ENCODE measurements at places on chromosomes 4 and X. TPM values are rescaled to one million over a fixed set of nuclear protein-coding genes. Genes with fewer than 3 reads are reported as not detected.

The ARHGAP6 gene
- 0.79 TPM for total RNA-seq

The SYTL4 gene
- total RNA-seq, result 7.7 TPM

The HPGDS gene
- 0.32 TPM for total RNA-seq

The MTMR8 gene
- total RNA-seq, result 1.2 TPM

The TEX13D gene
- not detected for total RNA-seq

The SORBS2 gene
- total RNA-seq, result 210 TPM

The SAGE1 gene
- total RNA-seq, result not detected

The FAM47C gene
- total RNA-seq, result not detected

The TMEM255A gene
- 0.52 TPM for total RNA-seq

The GALNT7 gene
- total RNA-seq, result 24.9 TPM

The TGIF2LX gene
- not detected for total RNA-seq

The CPLX1 gene
- 0.55 TPM for total RNA-seq

The GPR82 gene
- not detected for total RNA-seq

The VCX3B gene
- not detected for total RNA-seq

The APOO gene
- total RNA-seq, result 9.2 TPM

The FABP2 gene
- not detected for total RNA-seq

The GPRIN3 gene
- 6.4 TPM for total RNA-seq

The PPP1R3F gene
- 1.7 TPM for total RNA-seq

DNA sequence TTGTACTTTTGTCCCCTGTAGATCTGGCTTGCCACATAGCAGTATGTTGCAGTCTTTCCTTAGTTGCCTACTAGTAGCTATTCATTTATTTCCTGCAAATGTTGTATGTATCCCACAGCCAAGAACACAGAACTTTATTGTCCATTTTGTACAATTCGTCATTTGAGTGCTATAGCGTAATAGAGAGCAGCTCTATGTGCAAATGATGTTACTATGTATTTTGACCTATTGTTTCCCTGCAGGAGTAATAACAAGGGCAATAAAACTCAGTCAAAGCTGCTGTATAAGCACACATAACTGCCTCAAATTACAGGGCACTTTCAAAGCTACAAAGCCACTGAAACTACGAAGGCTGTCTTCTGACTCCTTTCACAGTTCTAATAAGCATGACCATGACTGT lies 48.1 kb downstream of the NRK start:
- no peaks in the 10 kb centered on the region for H3K4me1 ChIP-seq
- H3K36me3 ChIP-seq, result no peaks in the 10 kb centered on the region
- H3K4me3 ChIP-seq, result no peak overlapping the region

GRCh38 chr4:180465364-180465763 lies 1777.8 kb upstream of the TENM3 start:
- no peaks in the 10 kb centered on the region for H3K4me1 ChIP-seq
- no peaks in the 10 kb centered on the region for H3K27me3 ChIP-seq
- H3K4me3 ChIP-seq, result no peak overlapping the region
- no peak for DNase-seq

DNA sequence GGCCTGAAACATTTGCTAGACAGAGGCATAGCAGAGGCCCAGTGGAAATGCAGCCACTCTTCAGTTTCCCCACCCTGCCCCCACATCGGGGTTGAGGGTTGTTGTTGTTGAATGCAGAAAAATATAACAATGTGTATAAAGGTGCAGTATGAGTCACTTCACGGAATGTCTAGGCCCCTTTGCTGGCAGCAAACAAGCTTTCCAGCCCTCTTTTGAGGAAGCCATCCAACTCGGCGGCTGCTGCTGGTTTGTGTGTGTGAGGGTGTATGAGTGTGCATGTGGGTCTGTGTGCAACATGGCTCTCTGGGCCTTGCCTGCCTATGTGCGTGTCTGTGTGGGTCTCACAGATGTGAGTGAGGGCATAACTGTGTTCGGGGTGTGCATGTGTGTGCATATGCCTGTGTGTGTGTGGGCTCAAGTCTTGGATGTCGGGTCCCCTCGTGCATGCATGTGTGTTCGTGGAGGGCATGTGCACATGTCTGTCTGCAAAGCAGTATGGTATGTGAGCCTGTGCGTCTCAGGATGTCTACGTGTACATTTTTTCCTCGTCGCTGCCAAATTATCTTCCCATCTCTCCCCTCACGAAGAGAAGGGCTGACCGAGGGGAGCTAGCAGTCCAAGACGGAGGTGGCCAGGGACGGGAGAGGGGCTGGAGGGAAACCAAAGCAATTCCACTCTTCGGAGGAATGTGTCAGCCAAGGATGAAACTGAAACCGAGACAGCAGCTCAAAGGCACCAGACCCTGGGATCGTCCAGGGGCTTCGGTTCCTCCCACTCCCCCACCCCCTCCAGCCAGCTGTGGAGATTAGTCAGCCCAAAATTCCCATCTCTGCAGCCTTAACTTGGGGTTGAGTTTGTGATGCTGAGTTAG lies 8.4 kb upstream of the ELF4 start:
- H3K27ac ChIP-seq, result no peak overlapping the region
- no peaks in the 10 kb centered on the region for H3K27me3 ChIP-seq
- H3K4me1 ChIP-seq, result no peaks in the 10 kb centered on the region
- H3K4me3 ChIP-seq, result no peak overlapping the region

GRCh38 chr4:185847352-185848097 lies 35.5 kb upstream of the SORBS2 start:
- no peaks in the 10 kb centered on the region for H3K36me3 ChIP-seq
- no peak overlapping the region for H3K27ac ChIP-seq
- no peaks in the 10 kb centered on the region for H3K27me3 ChIP-seq
- no peak overlapping the region for H3K4me3 ChIP-seq
- peaks cover 19% of the 10 kb centered on the region for H3K4me1 ChIP-seq

DNA sequence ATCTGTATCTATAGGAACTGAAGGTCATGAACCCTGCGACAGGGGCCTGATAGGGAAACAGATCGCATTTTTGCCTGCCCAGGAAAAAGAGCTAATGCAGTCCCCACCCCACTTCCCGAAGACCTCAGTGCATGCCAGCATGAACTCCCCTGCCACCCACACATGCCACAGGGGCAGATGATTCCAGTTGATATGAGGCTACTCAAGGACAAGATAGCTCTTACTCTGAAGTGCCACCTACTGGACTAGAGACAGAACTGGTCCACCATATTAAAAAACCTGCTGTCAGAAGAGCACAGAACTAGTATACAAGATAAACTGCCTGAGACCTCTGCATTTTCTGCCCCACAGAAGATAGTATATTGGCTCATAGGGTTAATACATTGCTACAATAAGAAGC lies 68.0 kb downstream of the YIPF7 start:
- H3K36me3 ChIP-seq, result no peaks in the 10 kb centered on the region
- no peak overlapping the region for H3K4me3 ChIP-seq
- H3K4me1 ChIP-seq, result no peaks in the 10 kb centered on the region
- DNase-seq, result no peak
- H3K27ac ChIP-seq, result no peak overlapping the region

- H3K4me3 ChIP-seq, result no peak overlapping the region
- no peak for DNase-seq
- H3K36me3 ChIP-seq, result no peaks in the 10 kb centered on the region
- no peaks in the 10 kb centered on the region for H3K4me1 ChIP-seq
- H3K27me3 ChIP-seq, result no peaks in the 10 kb centered on the region
Measured at GRCh38 chrX:106246511-106246910, 78.4 kb downstream of the PWWP3B start.

- H3K4me1 ChIP-seq, result peaks cover 5% of the 10 kb centered on the region
- H3K4me3 ChIP-seq, result no peak overlapping the region
- DNase-seq, result no peak
- H3K27ac ChIP-seq, result no peak overlapping the region
- no peaks in the 10 kb centered on the region for H3K27me3 ChIP-seq
- H3K36me3 ChIP-seq, result no peaks in the 10 kb centered on the region
Measured at GRCh38 chr4:53450773-53451172, 73.3 kb downstream of the FIP1L1 start.

DNA sequence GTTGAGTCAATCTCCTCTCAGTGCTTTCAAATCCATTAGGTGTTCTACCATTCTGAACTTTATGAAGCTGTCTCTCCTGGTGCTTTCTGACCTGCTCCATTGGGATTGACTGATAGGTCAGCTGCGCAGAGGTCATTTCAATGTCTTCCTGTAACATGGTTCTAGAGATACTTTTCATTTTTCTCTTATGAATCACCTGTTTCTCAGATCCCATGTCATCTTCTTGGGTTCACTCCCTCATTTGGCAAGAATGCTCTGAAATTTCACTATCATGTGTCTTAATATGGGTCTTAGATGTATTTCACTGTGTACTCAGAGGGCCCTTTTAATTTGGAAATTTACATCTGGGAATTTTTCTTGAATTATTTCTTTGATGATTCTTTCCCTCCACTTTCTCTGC lies 13.8 kb upstream of the PGM2 start:
- no peaks in the 10 kb centered on the region for H3K27me3 ChIP-seq
- no peaks in the 10 kb centered on the region for H3K4me1 ChIP-seq

GRCh38 chr4:59818656-59819055 lies 1381.5 kb upstream of the ADGRL3 start:
- no peak overlapping the region for H3K4me3 ChIP-seq
- H3K36me3 ChIP-seq, result no peaks in the 10 kb centered on the region
- H3K27me3 ChIP-seq, result no peaks in the 10 kb centered on the region

DNA sequence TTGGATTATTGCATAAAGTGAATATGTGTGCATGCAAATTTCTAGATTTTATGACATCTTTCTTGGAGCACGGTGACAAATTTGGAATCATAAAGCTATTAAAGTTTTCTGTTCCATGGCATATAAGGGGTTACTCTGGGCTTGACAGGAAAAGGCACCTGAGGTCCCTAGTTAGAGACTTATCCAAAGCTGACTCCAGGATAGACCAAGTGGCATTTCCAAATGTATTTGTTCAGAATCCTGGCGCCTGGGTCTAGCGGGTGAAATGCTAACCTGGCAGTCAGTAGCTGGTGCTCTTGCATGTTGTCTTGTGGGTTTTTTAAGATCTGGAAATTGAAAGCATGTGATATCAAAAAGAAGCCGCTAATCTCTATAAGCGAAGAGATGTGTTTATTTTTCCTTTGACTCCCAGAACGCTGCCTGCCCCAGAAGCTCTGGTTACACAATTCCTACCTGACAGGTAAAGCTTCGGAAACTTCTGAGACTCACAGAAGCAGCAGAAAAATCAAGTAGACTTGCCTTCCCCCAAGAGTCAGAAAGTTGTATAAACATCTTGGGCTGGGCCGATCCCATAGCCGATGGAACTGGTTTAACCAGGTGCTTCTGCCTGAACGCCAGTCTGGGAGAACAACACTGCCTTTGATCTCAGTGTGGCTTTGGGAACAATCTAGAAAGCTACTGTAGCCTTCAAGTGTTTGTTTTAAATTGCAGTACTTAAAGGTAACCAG lies 12.9 kb upstream of the ZCCHC4 start:
- H3K27ac ChIP-seq, result no peak overlapping the region
- no peaks in the 10 kb centered on the region for H3K36me3 ChIP-seq
- peak; percentile 42 for DNase-seq
- no peak overlapping the region for H3K4me3 ChIP-seq

GRCh38 chr4:634599-634985 lies 9.2 kb downstream of the PDE6B start:
- no peaks in the 10 kb centered on the region for H3K36me3 ChIP-seq
- H3K27ac ChIP-seq, result no peak overlapping the region
- no peaks in the 10 kb centered on the region for H3K4me1 ChIP-seq
- DNase-seq, result no peak

GRCh38 chrX:13638826-13639225 lies 14.1 kb upstream of the TCEANC start:
- H3K36me3 ChIP-seq, result no peaks in the 10 kb centered on the region
- H3K27me3 ChIP-seq, result peaks cover 10% of the 10 kb centered on the region
- no peaks in the 10 kb centered on the region for H3K4me1 ChIP-seq
- no peak for DNase-seq

- H3K36me3 ChIP-seq, result no peaks in the 10 kb centered on the region
- H3K27ac ChIP-seq, result no peak overlapping the region
- H3K4me3 ChIP-seq, result no peak overlapping the region
- H3K4me1 ChIP-seq, result no peaks in the 10 kb centered on the region
- H3K27me3 ChIP-seq, result no peaks in the 10 kb centered on the region
Measured at GRCh38 chr4:165308166-165308565, 19.3 kb upstream of the MSMO1 start.

DNA sequence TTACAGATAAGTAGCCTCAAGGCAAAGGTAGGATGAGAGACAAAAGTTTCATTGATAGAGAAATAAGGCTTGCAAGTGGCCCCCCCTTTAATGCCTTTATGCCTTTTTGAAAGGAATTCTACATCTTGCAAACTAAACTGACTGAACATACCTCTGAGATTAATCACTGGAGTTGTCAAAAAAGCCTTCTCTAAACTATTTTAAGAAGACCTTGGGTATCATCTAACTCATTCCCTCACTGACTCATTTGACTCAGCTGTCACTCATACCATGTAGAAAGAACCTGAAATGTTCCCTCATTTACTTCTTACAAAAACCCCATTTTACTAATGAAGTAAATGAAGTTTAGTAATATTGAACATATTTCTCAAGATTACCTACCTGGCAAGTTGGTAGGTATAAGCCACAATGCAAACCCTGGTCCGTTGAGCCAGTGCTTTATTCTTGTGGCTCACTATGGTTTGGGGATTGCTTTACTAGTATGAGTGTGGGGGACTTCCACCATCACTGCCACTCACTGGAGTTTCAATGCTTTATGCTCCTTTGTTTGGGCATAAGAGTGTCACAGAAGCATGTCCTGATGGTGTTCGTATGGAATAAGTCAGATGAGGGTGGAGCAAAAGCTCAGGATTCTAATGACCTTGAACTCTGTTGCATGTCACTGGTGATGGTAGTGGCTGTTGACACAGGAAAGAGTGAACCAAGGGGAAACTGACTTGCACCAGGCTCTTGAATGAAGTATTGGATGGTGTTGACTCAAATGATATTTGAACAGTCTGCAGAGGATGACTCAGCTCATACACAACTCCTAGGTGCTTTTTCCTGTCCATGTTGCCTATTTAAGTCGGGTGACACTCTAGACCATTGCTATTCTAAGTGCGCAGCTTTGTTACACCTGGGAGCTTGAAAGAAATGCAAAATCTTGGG lies 305.5 kb upstream of the EMCN start:
- no peak overlapping the region for H3K27ac ChIP-seq
- no peaks in the 10 kb centered on the region for H3K4me1 ChIP-seq
- H3K27me3 ChIP-seq, result no peaks in the 10 kb centered on the region
- H3K36me3 ChIP-seq, result no peaks in the 10 kb centered on the region

DNA sequence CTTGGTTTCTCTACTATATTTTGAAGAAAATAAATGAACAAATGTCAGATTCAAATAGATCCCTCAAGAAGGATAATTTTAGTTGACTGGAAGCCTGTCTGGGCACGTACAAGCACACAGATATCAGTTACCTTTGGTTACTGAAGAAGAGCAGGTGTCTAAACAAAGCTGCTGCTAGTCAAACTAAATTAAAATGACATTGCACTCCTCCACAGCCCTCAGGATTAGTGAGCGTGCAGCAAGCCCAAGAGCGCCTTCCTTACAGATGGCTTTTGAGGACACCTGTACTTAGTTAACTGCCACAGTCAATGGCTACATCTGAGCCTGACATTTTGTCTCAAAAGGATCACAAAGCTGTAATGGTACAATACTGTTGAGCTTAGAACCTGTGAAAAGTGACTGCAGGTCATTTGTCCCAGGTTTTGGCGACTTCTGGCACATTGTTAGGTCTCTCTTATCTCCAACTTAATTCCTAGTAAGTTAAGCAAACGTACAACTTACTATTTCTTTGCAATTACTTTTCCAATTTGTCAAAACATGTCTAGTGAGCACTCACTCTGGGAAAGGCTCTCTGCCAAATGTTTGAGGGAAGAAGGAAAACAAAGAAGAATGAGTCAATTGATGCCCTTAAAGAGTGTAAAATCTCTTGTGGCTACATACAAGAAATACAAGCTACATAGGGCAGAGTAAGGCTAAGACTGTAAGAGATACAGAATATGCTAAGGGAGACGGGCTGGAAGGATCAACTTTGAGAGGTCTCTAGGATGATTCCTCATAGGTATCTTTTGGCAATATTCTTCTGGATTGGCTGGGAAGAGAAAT lies 25.6 kb upstream of the DAPP1 start:
- no peaks in the 10 kb centered on the region for H3K36me3 ChIP-seq
- H3K27me3 ChIP-seq, result no peaks in the 10 kb centered on the region
- no peaks in the 10 kb centered on the region for H3K4me1 ChIP-seq

All from pancreas (tissue), 10 donors.